ENCODE measurements at places on chromosomes 12 and 14.

- DNase-seq = no peak
These were observed 54.2 kb downstream of the LRRC74A start for GRCh38 chr14:76880449-76880848.

- DNase-seq = no peak
These were observed 161.2 kb downstream of the METTL25 start for GRCh38 chr12:82519510-82519909.

DNA sequence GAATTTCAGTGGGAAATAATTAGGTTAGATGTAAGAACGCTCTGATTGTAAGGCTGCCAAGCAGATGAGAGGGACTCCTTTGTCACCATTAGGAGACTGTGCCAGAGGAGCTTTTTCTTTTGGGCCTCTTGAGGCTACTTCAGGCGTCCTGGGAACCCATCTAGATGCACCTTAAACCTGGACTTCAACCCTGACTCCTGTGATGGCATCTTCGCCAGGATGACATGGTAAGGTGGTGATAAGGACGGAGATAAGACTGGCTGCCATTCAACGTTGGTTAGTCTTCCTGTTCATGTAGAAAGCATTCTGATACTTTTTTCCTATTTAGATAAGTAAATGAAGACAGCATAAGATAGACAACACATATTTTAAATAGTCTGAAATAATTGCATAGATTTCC is 36.3 kb downstream of the STK38L start:
- no peak for DNase-seq

DNA sequence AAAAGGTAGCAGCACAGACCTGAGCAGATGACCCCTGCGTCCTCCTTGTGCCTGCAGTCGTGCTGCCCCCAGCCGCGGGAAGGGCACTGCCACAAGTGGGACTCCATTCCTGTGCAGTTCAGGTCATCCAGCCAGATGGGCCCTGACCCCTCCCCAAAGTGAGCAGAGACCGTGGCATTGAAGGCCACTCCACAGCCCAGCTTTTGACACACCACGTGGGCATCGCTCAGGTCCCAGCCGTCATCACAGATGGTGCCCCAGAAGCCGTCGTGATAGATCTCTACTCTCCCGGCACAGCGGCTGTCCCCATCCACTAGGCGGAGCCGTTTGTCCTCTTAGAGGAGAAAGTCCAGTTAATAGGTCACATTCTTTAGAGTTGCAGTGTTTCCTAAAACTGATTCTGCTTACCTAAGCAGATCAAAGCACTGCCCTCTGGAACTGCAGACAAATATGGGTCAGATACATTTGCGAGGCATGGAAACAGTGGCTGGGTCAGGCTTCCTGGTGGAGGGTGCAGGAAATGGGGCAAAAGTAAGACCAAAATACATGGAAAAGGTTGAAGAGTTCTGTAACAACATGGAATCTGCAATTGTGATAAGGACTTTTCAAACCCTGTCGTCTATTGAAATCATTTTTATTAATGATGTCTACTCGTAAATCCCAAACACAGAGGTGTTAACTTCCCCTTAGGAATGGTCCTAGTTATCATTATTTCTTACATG is 69.4 kb downstream of the CD163L1 start:
- DNase-seq = no peak

- DNase-seq = no peak
These were observed 260.0 kb downstream of the DUSP6 start for GRCh38 chr12:89092297-89092696.

GRCh38 chr14:32826404-32827082 is 112.1 kb upstream of the NPAS3 start:
- DNase-seq = no peak

DNA sequence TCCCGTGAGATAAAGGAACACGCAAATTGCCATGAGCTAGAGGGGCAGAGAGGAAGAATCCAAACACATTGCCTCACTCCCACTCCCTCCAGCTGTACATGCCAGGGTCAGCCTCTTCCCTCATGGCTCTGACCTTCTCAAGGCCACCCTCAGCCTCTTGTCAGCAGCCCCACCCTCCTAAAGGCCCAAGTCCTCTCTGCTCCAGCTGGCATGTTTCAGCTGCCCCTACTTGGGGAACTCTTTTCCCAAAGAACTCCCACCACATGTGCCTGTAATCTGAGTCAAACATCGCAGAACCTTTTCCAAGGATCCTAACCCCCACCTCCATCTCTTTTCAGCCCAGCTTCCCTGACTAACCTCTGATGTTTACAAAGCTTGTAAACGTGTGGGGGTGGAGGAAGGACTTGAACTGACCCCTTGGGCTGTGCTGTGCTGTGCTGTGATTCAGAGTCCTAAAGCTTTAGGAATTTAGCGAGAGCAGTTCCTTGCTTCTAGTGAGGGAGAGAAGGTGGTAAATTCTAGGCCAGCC is 7.3 kb upstream of the CACNB3 start:
- DNase-seq = no peak

DNA sequence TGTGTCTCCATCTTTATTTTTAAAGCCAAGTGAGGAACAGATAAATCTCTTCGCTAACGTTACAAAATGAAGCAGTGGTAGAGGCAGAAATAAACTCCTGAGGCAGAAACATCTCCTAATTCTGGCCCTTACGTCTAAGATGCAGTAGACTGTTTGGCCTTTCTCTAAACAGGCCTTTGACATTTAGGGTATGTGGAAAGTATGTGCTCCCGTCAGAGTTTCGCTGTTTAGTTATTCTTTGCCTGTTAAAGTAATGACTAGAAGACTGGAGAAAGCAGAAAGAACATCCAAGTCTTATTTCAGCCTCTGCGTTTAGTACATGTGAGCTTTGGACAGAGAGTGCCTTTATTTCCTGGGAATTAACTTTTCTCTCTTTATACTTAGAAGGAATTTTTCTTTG is 216.6 kb downstream of the RAD51B start:
- DNase-seq = no peak

DNA sequence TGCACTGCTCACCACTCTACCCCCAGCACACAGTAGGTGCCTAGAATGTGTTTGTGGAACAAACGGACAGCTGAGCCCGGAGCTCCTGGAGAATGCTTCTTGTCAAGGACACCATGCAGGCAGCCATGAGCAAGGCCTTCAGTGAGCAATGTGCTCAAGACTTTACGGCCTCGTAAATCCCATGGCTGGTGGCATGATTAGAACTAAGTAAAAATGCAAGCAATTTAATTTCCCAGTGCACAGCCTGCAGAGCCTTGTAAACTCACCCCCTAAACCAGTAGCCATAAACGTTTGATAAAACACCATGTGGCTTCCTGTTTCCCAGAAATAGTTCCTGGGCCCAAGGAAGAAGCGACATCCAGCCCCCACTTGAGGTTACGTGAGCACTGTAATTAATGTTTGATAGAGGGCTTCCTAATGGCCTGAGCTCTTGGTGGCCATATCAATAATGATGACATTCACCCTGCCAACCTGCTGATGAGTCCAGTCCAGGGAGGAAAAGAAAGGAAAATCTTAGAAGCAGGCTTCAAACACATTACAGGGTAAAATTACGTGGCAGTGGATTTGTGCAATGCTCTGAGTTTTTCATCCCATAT is 36.4 kb upstream of the FICD start:
- no peak for DNase-seq

DNA sequence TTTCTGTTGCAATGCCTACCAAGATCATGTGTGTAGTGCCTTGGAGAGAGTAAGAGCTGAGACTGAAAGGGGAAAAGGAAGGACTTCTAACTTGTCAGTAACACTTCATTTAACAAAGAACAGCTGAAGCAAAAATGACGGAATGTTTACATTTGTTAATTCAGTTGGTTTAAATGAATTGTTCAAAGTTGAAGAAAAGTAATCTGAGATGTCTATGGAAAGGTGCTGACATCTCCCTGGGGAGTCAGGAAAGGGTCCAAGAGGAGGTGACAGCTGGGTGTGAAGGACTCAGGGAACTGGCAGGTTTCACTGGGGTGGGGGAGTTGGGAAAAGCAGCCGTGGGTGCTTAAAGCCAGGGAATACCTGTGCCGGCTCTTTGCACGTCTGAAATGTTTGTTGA is 7.9 kb downstream of the TMEM63C start:
- no peak for DNase-seq

DNA sequence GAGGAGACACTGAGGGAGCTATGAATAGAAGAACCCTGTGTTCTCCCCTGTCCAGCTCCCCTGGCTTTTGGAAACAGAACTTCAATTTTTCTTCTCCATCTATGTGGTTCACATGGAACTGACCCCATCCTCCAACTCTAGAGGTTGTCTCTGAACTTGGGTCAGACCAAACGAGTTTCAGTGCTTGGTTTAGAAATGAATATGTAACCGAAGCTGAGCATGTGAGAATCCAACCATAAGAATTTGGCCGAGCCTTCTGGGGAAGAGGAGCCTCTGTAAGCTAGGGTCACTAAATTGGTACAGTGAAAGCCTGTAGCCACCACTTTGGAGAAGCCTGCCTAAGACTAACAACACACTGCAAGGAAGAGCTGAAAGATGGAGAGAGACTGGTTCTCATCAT is 464.4 kb downstream of the ZFP36L1 start:
- DNase-seq = no peak

- no peak for DNase-seq
These were observed 54.4 kb downstream of the ARL6IP4 start for GRCh38 chr12:123034865-123035264.

- no peak for DNase-seq
These were observed 233.3 kb upstream of the EGLN3 start for GRCh38 chr14:34184126-34184525.

DNA sequence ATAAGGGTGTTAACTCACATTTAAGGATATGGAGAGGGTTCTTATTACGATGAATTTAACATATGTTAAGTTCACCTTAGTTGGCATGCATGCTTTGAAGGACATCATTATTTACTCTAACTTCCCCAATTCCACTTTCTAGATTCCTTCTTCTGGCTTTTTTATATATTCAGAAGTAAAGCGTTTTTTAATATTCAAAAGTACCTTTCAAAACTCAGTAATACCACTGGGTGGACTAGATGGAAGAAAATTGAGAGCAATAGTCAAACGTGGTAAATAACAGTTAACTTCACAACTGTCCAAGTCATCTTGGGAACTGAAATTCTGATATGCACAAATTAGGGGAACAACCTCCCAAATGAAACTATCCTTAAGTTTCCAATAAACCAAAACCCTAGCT is 9.1 kb downstream of the SINHCAF start:
- DNase-seq = no peak

GRCh38 chr14:25803386-25804018 is 753.6 kb upstream of the STXBP6 start:
- DNase-seq = no peak

DNA sequence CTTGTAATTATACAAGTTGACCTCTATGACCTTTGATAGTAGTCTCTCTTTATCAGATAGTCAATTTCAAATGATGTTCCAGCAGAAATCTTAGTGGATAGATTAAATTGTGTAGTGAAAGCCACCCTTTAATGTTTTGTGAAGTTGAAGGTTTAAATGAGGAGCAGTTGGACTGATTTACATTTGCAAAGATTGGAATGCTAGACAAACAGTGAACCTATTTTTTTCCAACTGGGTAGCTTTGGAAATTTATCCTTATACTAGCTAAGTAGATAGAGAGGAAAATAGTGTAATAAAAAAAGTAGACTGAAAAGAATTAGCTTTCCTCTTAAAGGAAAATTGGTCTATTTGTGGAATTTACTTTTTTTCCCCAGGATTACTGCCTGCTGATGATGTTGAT is 53.7 kb downstream of the LMO3 start:
- no peak for DNase-seq

GRCh38 chr14:50943943-50944646 is at the start of gene PYGL:
PYGL (minus strand) TSS chr14:50944483; CDS start chr14:50944403, 80 bp downstream.
- DNase-seq = no peak

DNA sequence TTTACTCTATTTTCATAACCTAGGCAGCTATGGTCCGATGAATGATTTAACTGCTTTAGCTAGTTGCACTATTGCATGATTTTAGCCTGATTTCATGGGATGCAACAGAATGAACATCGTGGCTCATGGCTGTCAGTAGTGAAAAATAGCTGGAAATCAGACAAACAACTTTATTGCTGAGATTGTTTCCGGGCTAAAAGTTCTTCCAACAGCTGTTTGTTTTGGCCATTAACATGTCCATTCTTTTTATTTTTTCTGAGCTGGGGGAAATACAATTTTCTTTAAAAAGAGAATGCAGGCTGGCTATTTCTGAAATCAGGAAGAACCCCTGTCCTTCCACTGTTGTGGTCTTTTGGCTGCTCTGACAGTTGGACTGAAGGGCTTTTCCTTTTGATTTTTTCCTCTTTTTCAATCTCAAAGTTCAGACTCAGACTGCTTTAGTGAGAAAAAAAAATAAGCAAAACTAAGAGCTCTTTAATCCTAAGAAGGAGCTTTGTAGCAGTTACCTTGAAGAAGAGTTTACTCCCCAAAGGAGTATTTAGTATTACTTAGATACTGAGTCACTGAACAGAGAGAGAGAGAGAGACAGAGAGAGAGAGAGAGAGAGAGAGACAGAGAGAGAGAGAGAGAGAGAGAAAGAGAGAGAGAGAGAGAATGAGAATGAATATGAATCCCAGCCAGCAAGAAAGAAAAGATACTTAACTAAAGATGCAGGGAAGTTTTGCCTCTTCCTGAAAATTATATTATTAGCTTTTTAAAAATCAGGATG is at the start of gene NAV3:
NAV3 (plus strand) TSS at position 312 of the 769 bp plus-strand sequence. CDS start 568 bp downstream, outside the sequence.
- no peak for DNase-seq

DNA sequence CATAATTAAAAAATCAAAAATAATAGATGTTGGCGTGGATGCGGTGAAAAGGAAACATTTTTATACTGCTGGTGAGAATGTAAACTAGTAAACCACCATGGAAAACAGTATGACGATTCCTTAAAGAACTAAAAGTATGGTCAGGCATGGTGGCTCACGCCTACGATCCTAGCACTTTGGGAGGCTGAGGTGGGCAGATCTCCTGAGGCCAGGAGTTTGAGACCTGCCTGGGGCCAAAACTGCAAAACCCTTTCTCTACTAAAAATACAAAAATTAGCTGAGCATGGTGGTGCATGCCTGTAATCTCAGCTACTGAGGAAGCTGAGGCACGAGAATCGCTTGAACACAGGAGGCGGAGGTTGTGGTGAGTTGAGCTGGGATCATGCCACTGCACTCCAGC is 195.7 kb upstream of the BMP4 start:
- DNase-seq = no peak

- DNase-seq = no peak
These were observed 45.0 kb downstream of the LRCOL1 start for GRCh38 chr12:132565365-132565764.

DNA sequence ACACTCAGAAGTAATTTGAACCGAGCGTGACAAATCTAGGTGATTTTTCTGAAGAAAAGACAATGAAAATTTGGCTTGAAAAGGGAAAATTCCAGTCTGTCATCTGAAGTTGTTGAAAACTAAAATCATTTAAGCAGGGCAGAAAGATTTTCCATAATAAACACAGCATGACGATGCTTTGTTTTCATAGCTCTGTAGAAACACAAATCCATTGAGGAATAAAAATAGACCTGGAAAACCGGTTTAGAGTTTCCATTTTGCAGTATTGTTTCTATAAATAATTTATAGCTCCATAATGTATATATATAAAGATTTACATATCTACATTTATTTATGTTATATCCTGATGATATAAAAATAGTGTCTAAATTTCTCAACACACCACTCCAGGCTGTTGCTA is 1918.5 kb upstream of the FLRT2 start:
- no peak for DNase-seq

DNA sequence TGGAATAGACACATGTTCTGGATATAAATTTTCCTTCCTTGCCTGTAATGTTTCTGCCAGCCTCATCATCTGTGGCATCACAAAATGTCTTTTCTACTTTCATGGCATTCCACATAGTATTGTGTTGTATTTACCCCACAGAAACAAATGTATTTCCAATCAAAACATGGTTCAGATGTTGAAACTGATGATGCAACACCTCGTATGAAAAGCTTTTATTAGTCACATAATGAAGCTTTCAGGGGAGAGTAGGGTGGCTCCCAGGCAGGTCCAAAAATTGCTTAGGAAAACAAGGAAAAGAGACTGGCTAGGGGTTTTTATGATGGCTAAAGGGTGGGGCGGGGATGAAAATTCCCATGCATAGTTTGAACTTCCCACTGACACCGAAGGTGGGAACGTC is 29.1 kb upstream of the ZNF641 start:
- no peak for DNase-seq

All from stimulated activated CD4-positive, alpha-beta T cell treated with anti-CD3 and anti-CD28 coated beads, Interleukin-15, amount 100 ng/mL, for 1 hour (primary cell).